ENCODE measurements at places on chromosomes 11 and 22.

DNA sequence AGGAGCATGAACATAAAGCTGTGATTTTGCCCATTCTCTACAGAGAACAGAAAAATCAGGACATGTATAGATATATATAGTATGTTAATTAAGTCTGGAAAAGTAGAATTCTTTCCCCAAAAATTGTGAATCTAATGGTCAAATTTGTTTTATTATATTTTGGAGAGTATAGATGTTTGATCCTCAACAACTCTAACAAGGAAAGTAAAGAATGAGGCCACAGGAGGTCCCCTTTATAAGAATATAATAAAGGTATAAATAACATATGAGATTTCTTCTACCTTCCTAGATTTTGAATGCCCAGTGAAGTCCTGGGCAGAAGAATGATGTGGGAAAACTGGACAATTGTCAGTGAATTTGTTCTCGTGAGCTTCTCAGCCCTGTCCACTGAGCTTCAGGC is at the start of gene OR10A4:
OR10A4 (plus strand) TSS at position 301 of the 400 bp plus-strand sequence; CDS start at position 324, 23 bp downstream.
- DNase-seq: no peak

DNA sequence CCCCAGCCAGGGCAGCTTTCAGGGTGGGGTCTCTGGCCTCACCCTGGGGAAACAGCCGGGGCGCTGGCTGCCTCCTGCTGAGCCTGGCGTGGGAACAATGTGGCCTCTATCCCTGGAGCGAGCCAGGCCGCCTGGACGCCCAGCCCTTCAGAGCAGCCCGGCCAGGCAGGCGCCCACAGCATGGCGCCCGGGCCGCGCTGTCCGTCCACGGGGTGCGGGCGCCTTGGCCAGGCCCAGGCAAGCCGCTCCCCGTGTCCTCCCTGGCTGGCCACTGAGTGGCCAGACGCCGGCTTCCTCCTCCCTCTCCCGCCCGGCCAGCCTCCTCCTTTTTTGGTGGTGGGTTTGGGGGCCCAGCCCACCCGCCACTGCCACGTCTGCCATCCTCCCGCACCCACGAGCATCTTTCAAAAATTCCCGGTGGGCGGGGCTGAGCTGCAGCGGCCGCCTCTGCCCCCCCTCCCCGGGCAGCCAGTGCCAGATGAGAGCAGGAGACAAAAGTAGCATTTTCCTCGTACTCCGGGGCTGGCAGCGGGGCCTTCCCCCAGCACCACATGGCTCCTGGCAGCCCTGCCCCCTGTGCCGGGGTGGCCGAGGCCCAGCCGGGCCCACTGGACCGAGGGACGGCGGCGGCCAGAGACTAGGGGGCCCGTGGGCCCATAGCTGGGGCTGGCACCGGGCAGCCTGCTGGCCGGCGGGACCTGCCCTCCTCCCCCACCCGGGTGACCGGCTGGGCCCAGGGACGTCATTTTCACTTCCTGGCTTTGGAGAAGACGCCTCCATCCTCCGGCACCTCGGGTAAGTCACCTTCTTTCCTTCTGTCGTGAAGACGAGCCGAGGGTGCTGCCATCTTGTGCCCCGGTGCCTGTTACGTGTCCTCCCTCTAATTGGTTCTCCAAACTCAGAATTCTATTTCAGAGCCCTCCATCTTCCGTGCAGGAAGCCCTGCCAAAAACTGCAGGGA is 70.2 kb upstream of the PPARA start:
- no peak for DNase-seq

GRCh38 chr22:26887456-26887855 is 230.1 kb downstream of the MIAT start:
- no peak for DNase-seq

DNA sequence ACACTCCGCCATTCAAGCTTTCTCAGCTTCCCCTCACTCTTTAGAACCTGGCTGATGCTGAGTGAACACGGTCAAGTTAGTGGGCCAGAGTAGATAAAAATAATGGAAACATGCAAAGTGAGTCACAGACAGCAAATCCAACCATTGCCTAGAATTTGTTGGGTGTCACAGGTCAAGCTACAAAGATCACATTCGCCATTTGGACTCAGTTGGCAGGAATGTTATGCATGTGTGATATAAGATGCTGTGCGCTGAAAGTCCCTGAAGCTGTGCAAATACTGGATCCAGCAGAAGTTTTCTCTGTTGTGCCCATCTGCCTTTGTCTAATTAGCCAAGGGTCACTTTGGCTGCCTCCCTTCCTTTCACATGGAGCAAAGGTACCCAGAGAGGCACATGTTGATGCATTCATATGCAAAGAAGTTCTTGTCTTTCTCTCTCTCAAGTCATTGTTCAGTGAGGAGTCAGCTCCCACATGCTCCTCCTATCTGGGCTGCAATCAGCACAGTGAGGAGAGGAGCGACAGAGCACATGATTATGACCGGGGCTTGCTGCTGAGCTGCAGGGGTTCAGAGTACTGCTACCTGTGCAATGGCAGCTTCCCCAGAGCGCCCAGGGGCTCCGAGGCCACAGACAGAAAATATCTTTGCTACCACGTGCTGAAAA is 39.7 kb downstream of the FLI1 start:
- peak; percentile 93 for DNase-seq

DNA sequence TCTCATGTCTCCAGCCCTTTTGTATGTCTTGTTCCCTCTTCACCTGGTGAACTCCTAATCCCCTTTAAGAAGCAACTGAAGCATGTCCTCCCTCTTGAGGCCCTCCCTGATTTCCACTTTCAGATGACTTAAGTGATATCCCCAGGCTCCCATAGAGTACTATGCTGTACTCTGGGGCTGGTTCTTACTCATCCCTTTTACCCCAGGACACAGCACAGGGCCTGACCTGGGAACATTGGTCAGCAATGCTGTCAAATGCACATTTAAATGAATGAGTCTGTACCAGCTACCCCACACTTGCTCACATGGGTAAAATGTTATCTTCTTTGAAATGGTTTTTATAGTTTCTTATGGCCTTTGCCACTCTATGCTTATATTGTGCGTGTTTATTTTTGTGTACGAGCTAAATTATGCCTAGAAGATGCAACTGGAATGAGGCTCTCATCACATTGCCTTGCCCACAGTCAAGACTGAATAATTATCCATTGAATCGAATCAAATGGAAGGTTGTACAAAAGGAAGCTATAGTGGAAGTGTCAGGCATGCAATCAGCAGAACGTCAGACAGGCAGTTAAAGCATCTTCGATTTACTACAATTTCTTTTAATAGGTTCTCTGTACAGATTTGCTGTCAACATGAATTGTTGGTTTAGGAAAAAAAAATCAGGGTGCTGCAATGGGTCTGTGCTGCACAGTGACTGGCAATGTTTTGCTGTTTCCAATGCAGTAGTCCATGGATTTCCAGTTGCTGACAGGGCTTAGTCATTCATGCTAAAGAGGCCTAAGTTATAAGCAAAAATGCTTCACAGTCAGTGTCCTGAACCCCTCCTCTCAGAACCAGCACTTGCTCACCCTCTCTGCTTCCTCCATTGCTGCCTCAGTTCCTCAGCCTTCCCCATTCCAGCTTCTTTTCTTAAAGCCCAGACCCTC is 79.5 kb downstream of the PARVA start:
- no peak for DNase-seq

GRCh38 chr11:57485217-57485990 is 25.1 kb downstream of the RTN4RL2 start:
- DNase-seq: no peak

DNA sequence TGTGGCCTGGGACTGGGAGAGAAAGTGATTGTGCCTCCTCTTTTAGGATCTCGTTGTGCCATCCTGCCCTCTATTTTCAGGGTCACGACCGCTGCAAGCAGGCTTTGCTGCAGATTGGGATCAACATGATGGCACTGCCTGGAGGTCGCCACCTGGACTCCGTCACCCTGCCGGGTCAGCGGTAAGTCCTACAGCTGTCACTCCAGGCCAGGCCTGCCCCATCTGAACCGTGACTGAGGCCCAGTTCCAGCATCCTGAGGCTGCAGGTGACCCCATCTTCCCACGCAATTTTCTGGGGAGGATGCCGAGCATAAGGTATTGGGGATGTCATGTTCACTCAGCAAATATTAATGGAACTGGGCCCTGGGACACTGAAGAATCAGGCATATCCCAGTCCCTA is 34.3 kb downstream of the INSC start:
- DNase-seq: no peak

DNA sequence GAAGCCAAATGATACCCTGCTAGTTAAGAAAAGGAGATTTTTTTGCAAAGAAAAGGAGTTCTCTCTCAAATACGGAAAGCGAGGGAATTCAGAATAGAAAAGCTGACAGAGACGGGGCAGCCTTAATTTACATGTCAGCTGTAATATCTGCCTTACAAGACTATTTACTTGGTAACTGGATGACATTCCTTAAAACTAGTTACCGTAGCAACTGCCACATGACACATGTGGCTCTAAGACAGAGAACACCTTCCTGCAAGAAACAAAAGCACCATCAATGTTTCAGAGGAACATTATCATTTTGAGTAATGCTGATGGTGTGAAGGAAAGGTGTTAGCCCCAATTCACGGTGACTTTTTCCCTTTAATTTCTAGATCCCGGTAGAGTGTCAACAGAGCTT is 222.1 kb downstream of the LRRC4C start:
- DNase-seq: no peak

DNA sequence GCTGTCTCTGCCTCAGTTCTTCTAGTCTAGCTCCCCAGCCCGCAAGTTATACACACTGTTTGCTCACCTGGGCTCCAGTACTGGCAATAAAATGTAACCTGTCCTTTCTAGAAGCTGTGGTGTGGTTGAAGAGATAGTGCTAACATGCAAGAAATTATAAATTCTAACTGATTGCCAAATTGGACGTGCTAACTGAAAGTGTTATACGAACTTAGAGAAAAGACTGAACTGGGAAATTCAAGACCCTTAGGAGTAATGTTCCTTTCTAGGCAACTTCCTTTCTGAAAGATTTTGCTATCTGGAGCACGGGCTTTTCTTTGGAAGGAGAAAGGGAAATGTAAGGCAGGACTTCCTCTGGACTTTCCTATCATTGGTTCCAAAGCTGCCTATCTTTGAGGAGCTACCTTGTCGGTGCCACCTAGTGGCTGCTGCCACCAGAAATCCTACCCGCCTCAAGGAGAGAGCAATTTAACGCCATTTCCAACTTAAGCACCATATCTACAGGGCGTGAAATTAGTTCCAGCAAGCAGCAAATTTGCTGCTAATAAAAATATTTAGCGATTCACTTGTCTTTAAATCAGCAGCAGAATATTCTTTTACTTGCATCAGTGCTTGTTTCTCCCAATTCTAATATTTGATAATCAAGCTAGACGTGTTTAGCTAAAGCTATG is 12.7 kb upstream of the TMEM218 start:
- DNase-seq: peak; percentile 73

DNA sequence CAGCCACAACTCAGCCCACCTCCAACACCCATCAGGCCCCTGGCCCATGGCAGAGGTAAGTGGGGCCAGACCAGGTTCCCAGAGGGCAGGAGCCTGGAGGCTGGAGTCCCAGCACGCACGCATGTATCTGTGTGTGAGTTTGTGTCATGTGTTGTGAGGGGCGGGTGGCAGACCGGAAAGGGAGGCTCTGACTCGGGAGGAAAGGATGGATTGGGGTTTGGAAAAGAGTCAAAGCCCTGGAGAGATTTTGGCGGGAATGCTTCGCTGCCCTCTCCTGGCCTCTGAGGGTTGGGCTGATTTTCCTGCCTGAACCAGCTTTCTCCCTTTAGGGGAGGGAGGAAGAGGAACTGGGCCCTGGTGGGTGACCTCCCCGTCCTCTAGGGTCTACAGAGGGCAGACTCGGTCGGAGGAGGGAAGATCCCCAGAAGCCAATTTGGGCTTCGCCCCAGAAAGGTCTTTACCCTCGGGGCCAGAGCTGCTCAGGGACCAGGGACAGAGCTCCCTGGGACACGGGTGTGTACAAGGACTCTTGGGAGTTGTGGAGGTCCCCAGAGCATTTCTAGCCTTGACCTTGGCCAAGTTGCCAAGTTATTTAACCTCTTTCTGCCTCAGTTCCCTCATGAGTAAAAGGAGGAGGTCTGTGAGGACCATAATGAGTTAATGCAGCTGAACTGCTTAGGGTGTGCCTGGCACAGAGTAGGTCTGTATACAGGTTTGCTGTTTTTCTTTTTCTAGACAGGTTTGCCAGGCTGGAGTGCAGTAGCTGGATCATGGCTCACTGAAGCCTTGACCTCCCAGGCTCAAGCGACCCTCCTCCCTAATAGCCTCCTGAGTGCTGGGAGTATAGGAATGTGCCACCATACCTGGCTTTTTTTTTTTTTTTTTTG is 6.9 kb downstream of the C11orf68 start:
- peak; percentile 27 for DNase-seq

DNA sequence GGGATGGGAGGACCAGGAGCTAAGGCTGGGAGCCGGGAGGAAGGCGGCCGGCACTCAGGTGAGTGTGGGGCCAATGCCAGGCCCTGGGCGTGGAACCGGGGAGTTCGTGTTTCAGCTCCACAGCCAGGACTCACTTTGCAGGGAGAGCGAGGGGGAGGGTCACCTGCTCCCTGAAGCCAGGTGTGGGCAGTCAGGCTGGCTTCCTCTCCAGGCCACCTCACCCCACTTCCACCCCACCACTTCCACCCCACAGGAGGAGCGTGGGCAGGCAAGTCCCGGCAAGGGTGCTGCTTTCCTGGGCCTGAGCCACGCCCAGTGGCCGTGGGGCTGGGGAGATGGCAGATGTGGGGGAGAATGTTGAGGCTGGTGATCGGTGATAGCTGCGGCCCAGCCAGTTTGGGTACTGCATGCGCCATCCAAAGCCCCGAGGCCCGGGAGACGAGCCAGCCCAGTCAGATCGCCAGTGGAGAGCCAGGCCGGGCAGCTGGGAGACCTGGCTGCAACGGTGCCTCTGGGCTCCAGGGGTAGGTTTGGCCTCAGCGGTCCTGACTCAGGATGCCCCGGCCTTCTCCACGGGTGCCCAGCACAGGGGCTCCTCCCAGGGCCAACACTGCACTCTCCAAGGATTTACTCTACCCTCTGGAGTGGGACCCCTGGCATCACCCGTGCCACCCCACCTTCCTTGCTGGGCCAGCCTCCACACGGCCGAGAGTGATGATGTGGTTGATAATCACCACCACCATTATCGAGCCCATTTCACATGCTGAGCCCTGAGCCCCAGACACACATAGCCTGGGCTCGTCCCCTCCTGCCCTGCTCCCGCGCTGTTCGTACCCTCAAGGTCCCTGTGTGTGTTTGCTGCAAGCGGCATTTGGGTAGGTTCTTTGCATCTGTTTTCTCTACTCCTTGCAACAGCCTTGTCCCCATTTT is 93.8 kb downstream of the WNT7B start:
- no peak for DNase-seq

DNA sequence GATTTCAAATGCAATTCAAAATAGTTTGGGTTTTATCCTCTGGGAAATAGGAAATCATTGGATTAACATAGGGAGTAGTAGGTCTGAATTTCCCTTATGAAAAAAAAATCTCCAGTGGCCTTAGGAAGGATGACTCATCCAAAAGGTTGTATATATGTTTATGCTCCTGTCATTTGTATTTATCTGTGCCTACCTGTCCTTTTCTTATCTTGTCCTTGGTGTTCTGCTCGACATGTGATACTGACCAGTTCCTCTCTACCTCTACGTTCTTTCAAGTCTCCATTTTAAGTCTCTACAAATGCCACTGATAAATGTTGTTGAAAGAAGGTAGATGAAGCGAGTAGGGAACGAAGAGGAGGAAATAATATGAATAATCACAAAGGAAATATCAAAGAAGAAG is 3.0 kb upstream of the SOX6 start:
- DNase-seq: no peak

GRCh38 chr11:128467610-128468041 is 119.7 kb downstream of the ETS1 start:
- DNase-seq: no peak

Measured in HAP-1 (cell line).